ENCODE measurements at places on chromosomes 5 and 9.

DNA sequence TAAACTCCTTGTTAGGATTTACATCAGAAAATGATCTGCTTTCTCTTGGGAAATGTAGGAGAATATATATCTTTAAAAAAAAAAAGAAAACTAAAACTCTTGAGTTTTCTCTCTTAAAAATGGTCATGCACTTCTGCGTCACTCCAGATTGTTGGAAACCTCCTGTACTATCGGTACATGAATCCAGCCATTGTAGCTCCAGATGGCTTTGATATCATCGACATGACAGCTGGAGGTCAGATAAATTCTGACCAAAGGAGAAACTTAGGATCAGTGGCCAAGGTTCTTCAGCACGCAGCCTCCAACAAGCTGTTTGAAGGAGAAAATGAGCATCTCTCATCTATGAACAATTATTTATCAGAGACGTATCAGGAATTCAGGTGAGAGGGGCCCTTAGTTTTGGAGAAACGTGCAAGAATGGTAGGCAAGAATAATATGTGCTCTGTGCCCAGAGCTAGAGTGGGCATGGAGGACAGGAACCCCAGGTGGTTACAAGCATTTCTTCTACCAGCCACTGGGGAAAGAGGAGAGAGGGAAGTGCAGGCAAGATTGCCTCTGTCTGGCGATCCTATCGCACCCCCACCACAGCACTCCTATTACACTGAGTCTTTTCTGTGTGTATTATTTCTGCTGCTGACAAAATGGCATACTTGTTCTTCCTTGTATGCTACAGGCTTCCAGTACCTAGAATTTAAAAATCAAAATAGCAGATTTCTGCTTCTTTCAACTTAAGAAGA, 41.4 kb upstream of the F2R start:
- DNase-seq = no peak

DNA sequence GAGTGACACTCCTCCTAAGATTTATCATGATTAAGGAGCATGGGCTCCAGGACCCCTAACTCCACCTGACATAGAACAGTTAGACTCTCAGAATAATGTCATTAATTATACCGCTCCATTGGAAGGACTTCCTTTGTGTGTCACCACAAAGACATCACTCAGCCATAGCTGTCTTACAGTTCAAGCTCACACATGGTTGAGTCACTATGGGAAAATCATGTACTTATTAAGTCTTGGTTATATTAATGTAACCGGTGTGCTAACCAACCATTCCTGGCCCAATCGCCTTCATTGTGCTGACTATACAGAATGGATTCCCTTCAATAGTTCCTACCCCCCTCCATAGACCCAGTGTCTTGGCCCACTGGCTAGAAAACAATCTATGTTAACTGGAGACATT, 10.9 kb upstream of the MCCC2 start:
- DNase-seq = no peak

- DNase-seq = no peak
Measured at GRCh38 chr5:3741374-3741770, 145.7 kb downstream of the IRX1 start.

DNA sequence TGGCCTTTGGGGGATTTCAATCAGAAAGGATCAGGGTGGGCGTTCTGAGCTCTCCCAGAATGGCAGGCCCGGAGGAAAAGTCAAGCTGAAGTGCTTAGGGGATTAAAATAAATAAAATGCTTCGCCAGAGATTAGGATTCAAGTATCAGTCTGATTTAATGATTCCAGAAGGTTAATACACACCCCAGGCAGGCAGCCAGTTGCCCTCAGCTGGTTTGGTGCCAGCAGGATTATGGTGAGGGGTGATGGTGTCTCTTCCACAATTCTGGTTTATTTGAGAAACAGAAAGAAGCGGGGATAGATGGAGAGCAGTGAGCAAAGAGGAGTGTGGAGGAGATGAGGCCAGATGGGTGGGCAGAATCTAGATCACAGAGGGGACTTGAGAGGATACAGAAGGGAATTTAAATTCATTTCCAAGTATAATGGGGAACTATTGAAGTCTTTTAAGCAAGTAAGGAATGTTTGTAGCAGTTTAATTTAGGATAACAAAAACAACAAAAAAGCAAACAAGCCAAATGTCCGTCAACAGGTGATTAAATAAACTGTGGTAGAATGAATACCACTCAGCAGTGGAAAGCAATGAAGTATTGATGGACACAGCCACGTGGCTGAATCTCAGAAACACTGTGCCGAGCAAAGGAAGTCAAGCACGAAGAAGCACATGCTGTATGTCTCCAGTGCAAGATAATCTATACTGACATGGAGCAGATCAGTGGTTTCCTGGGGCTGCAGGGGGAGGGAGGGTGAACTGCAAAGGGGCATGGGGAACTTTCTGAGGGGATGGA, 297.7 kb downstream of the MSX2 start:
- no peak for DNase-seq

DNA sequence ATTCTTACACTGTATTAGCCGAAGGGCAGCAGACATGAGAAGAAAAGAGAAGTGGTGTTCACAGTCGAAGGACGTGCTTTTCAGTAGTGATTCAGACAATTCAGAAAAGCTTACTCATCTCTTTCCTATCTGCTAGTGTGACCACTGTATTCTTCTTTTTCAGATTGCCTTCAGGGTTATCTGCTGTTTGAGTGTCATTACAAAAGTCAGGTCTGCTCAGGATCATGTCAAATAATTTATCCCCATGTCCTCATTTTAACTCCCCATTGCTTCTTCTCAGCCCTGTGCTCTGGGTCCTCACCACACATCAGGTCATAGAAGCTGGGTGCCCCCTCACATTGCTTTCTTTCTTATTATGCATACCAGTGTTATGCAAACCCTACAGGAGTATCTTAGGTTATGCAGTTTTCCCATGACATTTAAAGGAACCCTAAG, 394.0 kb downstream of the CETN3 start:
- DNase-seq = no peak

DNA sequence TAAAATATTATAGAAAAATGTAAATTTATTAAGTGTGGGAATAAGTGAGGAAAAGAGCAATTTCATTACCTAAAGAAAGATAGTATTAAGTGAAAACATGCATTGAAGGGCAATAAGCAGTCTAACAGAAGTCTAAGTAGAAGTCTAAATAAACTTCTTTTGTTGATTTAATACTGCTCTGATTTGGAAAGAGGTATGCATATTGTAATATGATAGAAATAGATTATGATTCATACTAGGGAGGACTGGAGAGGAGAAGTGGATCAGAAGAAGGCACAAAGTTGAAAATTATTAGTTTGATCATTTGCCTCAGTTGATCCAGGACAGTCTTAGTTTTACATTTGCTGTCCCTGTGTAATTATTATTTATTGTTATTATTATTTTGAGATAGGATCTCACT, 6.6 kb upstream of the ERBIN start:
- no peak for DNase-seq

DNA sequence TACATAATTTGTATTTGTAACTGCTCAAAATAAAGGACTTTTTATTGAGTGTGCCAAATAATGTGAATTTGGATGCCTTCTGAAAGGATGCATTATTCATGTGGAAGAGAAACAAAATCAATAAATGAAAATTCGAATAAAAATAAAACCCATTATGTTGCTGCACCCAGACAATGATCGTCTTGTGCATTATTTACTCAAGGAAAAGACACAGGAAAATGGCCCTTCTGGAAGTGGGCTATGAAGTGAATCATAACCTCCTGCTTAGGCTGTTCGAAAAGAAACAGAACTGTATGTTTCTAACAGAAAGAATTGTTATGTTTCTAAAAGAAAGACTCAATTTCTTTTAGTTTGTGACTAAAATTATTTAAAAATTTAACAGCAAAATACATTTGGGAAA, 168.9 kb upstream of the NFIB start:
- no peak for DNase-seq

GRCh38 chr5:178649580-178649979, 22.7 kb upstream of the CLK4 start:
- DNase-seq = no peak

GRCh38 chr5:10596310-10596703, 32.4 kb downstream of the ANKRD33B start:
- no peak for DNase-seq

DNA sequence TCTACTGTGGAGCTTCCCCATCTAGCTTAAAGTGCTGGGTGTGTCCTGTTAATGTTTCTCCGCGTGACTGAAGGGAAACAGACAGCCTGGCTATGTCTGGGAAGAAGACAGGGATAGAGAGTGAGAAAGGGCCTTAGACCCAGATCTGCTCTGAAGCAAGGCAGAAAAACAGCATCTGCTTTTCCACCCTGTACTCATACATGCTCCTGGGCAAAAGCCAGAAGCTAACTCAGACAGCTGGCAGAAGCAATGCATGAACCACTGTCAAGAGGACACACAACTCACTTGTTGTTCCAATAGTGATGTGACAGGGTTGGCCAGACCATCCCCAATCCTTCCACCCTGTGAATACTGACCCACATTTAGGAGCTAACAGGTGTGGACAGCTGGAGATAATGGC, 63.3 kb downstream of the DPYSL3 start:
- no peak for DNase-seq

DNA sequence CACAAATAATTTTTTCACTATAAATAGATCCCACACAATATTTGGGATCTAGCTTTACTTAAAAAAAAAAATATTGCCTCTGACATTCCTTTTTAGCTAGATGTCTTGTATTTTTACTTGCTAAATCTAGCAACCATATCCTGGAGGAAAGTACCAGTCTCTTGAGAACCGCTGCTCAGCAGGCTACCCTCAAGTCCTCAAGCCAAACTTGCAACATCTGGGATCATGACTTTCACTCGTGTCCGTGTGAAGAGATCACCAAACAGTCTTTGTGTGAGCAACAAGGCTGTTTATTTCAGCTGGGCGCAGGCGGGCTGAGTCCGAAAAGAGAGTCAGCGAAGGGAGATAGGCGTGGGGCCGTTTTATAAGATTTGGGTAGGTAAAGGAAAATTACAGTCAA, 180.3 kb upstream of the FER start:
- no peak for DNase-seq

- no peak for DNase-seq
Measured at GRCh38 chr5:179406031-179406961, 61.0 kb upstream of the ADAMTS2 start.

- no peak for DNase-seq
Measured at GRCh38 chr9:107242073-107243030, 40.7 kb upstream of the RAD23B start.

DNA sequence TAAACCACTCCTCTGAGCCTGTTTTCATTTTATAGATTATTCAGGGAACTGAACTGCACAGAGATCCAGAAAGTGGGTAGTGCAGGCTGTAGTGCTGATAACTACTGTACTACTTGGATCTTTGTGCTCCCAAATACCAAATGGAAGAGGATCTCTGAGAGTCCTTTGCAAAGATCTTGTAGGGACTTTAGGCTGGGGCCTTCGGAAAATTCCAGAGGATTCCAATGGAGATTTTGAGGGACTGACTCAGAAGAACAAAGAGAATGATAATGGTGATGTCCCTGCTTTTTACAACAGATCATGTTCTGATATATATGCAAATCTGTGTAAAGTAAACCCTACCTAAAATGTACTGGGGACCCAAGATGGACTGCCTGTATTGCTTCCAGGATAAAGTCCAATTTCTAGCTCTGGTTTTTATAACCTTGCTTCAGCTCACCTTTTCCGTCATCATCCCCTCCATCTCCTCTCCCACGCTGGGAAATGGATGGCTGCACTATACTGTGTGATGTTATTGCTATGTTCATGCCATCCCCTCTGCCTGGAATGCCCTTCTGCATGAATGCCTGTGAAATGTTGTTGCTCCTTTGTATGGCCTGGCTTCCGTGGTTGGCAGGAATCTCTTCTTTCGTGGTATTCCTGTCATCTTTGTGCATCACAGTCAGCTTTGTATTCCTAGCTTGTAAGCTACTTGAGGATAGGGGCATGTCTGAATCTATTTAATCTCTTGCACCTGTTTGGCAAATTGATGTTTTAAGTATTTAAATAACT, 9.7 kb upstream of the PSMD5 start:
- no peak for DNase-seq

DNA sequence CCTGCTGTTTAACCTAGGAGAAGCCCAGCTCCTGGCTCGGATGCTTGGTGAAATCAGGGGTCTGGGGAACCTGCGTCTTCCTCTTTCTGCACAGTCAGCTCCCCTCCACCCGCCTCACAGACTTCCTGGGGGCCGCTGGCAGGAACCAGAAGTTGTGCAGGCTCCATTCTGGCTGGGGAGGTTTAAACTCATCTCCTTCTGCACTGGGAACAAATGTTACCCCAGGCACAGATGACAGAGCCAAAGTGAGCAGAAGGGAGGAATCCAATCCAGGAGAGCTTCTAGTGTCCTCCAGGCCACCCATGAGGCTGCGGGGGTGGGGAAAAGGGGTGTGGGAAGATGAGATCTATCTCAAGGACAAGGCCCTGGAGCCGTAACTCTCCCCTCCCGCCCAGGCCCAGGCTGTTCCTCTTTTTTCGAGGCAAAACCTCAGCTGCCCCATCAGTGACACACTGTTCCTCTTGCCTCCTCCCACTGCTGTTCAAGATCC, 31.2 kb downstream of the KCNMB1 start:
- no peak for DNase-seq

- DNase-seq = no peak
Measured at GRCh38 chr5:2656206-2656605, 95.3 kb downstream of the IRX2 start.

DNA sequence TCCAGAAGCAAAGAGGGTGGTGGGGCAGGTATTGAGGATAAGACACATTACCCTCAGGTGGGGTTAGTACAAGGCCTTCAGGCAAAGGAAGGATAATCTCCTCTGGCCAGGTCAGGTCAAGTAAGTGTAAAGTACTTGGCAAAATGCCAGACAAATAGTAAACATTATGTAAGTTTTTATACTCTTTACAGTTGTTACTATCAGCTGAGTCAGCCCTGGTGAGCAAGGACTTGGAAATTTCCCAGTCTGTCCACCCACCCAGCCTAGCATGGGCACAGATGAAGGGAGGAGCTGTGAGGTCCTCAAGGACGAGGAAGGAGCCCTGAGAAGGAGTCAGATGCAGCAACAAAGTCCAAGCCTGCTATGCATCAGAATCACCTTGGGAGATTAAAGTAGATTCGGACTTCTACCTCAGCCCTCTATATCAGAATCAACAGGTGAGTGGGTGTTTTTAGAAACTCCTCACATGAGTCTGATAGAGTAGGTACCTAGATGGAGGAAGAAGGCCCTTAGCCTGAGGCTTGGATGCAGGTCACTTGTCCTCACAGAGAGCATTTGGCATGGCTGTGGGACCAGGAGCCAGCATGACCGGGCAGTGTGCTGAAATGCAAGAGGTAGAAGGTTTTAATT, 50.2 kb upstream of the BARX1 start:
- no peak for DNase-seq

DNA sequence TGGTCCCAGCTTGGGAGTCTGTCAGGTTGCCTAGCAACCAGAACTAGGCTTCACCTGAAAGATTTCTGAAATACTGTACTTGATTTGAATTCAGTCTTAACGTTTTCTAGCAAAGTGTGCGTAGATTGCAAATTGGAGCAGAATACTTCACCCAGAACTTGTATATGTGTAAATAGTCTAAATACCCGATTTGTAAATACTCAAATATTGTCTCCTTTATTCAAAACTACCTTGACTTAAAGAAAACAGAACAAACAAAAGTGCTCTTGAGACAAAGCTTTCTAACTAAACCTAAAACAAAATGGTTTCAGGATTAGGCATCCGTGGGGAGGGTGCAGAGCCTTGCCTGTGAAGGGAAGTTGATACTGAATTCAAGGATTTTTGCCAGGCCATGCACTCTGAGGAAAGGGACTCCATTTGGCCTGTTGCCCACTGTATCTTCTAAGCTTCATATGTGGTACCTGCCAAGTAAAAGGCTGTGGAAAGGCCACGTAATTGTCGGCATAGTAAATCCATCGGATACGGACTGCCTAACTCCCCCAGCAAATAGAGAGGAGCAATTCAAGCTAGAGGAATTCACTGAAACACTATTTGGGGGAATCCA, 744 bp upstream of the HMGCS1 start:
- DNase-seq = no peak
